ENCODE measurements at places on chromosomes 7 and 10.
A peak's percentile ranks its signal among the peaks of the same experiment; 100 is the strongest.

DNA sequence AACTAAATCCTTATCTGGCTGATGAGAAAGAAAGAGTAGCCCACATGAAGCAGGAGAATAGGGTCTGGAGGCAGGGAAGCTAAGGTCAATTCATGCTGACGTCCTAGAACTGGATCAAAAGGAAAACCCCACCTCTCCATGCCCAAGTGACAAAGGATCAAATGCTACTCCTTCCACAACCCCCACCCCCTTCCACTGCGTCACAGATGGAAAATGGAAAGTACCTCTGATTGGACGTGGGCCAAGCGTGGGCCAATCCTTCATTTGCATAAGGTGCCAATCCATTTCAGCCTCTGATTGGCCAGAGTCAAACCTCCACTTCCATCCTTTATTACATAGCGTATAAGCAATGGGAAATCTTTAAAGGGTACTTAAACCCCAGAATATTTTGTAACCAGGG is 431.3 kb upstream of the ETV1 start:
- DNase-seq: no peak

DNA sequence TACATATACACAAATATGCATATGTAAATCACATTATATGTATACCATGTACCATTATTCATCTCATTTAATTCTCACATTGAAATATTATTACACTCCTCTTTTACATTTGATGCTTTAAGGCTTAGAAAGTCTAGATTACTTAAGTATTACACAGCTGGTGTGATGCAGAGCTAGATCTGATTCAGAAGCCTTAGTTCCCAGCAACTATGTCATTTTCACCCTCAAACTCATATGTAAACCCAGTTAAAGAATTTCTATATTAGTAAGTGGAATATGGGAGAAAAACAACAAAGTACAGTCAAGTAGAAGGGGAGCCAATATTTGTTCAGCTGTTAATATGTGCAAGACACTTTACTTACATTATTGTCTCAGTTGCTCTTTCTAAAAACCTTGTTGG is 74.3 kb upstream of the CSTF2T start:
- DNase-seq: no peak

- peak; percentile 6 for DNase-seq
These were observed 334.1 kb upstream of the TPK1 start for GRCh38 chr7:145169908-145170307.

DNA sequence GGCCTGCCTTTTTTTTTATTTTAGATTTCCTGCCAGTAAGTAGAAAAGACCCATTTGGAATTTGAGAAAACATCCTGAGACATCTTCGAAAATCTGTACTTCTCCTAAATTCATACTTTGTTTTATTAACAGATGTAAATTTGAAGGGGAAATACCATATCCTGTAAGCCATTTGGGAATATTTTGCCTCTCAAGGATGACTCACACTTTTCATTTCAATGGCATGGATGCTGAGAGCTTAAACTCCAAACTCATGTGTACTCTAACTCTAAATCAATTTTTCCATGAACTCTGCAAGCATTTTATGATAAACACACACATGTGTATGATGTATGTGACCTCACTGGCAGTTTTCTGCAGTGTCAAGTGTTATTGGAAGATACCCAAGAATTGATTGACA is 89.0 kb downstream of the SEMA3A start:
- no peak for DNase-seq

- no peak for DNase-seq
These were observed 706.4 kb downstream of the SORCS3 start for GRCh38 chr10:105347487-105347886.

- DNase-seq: no peak
These were observed 64.7 kb downstream of the LRGUK start for GRCh38 chr7:134191876-134192275.

GRCh38 chr7:51324206-51324898 is 7.7 kb upstream of the COBL start:
- DNase-seq: no peak

DNA sequence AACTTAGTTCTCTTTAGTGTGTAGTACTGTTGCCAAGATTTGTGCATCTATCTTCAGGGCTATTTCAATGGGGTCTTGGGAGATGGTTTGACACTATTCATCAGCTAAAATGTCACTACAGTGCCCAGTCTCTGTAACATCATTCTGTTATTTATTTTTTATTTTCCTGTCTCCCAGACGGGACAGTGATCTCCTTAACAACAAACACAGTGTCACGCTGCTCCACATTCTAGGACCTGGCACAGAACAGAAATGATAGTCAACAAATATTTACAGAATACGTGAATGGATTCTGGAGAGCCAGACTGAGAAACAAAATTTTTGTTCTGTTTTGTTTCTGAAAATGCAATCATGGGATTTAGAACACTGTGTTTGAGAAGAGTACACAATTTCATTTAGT is 937.7 kb upstream of the LRRN3 start:
- no peak for DNase-seq

DNA sequence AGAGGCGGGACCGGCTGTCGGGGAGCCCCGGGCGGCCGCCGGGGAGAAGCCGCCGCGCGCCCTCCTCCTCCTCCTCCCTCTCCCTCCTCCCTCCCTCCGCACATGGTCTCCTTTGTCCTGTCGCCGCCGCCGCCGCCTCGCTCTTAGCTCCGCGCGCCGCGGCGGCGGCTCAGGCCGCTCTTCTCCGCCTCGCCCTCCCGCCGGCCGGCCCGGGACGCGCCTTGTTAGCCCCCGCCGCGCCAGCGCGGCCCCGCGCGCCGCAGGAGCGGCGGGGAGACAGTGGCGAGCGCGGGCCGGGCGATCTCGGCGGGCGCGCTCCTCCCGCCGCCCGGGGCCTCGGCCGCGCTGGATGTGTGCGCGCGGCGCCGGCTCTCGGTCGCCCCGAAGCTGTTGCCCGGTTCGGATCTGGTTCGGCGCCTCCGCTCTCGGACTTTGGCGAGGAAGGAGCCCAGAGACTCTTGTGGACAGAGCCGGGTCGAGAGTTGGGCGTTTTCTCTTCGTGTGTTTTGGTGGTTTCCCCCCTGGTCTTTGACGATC is 437.4 kb upstream of the GALNT17 start:
- DNase-seq: no peak

DNA sequence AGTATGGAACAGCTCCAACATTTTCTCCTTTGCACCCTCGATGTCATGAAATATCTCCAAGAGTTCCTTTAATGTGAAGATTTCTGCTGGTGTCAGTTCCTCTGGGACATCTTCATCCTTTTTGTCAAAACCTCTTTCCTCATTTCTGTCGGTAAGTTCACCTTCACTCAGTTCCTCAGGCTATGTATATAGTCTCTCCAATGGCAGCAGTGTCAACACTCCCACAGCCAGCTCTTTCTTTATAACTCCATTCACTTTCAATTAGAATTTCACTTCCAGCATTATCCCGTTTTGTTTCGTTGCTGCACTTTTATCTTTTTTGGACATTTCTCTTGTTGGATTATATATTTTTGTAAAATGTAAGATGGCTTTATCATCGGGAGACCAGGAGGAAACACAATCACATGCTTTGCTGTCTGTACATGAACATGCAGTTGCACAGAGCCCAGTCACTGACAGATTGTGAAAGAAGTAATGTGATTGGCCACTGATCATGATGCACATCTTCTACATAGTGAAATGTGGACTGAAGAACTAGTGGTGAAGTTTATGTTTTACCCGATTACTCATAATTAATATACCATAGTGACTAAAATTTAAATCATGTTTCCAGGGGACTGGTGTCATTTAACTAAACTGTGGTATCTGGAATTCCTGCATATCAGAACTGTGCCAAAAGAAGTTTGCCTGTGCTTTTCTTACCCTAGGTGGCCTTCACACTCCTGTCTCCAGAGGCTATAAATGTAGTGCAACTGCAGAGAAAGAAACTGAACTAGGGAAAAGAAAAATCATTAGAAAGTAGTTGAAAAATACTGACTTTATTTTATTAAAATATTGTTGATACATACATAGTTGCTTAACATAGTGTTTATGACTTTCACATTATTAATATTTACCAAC is 289.6 kb downstream of the PPP1R3A start:
- no peak for DNase-seq

GRCh38 chr7:16063716-16064675 is 357.3 kb downstream of the CRPPA start:
- peak; percentile 35 for DNase-seq

- no peak for DNase-seq
These were observed 203.7 kb downstream of the GRID1 start for GRCh38 chr10:86162696-86163400.

GRCh38 chr7:1024331-1024841 is 20.0 kb upstream of the GPR146 start:
- DNase-seq: no peak

- DNase-seq: no peak
These were observed 82.7 kb upstream of the PDZD8 start for GRCh38 chr10:117457932-117458331.

DNA sequence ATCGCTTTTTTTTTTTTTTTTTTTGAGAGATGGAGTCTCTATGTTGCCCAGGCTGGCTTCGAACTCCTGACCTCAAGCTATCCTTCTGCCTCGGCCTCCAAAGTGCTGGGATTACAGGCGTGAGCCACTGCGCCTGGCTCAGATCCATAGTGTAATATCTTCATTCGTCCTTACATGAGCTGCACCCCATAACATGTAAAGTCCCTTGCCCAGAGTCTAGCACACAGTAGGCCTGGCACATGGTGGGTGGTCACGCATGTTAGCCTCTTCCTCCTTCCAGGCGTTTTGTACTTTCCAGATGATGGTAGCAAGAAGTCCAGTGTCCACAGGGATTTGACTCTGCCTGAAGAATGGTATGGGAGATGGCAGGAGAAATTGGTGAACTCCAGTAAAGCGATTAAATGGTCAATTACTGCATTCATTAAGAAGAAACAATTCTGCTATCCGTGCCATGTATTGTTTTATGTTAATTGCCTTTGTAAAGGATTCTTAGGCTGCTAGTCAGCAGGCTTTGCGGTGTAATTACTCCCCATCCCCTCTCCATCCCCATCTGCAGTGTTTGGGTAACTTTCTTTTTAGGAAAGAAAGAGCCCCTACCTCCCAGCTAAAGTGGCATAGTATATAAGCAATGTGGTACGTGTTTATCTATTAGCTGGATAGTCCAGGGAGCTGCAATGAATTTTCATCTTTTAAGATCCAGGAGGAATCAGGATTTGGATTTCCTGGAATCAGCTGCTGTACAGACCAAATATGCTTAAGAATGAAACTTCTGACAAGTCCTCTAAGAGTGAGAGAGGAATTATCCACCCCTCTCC is 1.2 kb downstream of the TPST1 start:
- peak; percentile 28 for DNase-seq

- DNase-seq: no peak
These were observed 235.2 kb upstream of the SP4 start for GRCh38 chr7:21192657-21193056.

DNA sequence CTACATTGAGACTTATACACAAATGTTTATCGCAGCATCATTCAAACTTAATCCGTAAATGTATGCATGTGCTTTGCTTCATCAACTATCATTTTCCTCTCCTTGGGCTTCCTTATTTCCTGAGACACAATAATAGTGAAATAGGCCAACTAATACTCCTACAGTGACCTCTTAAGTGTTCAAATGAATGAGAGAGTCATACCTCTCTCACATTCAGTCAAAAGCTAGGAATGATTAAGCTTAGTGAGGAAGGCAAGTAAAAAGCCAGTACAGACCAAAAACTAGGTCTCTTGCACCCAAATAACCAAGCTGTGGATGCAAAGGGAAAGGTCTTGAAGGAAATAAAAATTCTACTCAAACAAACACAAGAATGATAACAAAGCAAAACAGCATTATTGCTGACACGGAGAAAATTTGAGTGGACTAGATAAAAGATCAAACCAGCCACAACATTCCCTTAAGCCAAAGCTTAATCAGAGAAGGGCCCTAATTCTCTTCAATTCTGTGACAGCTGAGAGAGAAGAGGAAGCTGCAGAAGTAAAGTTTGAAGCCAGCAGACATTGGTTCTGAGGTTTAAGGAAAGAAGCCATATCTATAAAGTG is 72.3 kb downstream of the GLCCI1 start:
- DNase-seq: no peak

- DNase-seq: no peak
These were observed 178.9 kb downstream of the STK31 start for GRCh38 chr7:23888958-23889357.

GRCh38 chr7:41886262-41886900 is 183.5 kb upstream of the INHBA start:
- no peak for DNase-seq

DNA sequence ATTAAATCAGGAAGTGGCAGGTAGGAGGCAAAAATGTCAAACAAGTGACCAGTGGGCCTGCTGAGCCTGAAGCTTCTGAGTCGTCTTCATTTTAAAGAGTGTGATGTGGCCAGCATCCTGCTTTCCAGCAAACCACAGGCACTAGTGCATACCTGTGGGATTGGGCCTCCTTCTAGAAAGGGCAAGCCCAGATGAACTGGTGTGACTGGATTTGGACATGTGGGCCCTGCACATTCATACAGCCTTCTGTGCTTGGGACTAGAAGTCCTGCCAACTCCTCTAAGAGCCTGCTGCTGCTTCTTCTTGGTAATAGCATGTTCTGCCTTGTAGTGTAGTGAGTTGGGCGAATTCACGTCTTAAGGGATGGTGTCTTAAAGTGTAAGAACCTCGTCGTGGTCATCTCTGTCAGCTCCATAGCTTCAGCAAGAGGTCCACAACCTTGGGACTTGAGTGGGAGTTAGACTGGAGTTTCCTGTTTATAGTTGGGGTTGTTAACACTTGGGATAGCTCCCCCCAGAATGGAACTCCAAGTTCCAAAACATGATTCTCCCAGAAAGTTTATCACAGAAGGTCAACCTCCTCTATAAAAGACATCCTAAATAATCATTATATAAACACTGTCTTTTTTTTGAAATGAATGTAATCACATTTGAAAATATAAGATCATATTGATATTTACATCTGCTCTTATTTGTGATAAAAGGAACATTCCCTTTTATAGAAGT is 11.2 kb downstream of the BMPER start:
- no peak for DNase-seq

DNA sequence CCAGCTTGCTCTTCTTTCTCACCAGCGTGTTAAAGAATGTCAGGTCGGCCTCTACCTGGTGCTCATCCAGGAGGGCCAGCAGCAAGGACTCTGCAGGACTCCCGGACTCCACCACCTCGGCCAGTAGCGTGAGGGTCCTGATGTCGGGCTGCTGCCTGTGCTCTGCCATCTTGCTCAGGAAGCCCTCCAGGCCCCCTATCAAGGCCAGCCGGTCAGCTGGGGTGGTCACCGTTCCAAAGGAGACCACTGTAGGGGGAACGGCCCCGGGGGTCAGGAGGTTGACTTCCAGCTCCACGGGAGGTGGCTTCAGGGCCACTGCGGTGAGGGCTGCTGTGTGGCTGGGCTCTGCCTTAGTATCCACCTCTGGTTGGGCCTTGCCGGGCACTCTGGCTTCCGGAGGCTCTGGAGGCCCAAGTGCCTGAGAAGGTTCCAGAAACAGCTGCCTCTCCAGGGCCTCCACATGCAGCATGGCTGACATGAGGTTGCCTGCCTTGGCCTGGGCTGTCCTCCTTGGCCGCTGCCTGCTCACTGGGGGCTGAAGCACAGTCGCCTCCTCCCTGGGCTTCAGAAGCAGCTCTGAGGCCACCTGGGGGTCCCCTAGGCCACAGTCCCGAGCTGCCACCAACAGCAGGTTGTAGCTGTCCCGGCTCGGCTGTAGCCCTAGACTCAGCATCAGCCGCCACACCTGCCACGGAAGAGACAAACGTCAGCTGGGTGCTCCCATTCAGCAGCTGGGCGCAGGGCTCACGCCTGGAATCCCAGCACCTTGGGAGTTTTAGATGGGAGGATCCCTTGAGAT is 13.5 kb downstream of the PTCD1 start:
- DNase-seq: no peak
